NCI-H2081 (cell line): ENCODE measurements at places on chromosomes 6 and 20.
A peak's percentile ranks its signal among the peaks of the same experiment; 100 is the strongest.

GRCh38 chr6:15061908-15062515 lies 183.9 kb upstream of the JARID2 start:
- DNase-seq: no peak

GRCh38 chr20:8254911-8255582 lies 123.0 kb downstream of the PLCB1 start:
- no peak for DNase-seq

GRCh38 chr20:43736588-43737158 lies 9.9 kb upstream of the GTSF1L start:
- no peak for DNase-seq

- no peak for DNase-seq
Measured at GRCh38 chr6:56520218-56520617, 122.5 kb downstream of the DST start.

- peak; percentile 78 for DNase-seq
Measured at GRCh38 chr20:12570371-12570770, 438.4 kb upstream of the SPTLC3 start.

- DNase-seq: no peak
Measured at GRCh38 chr6:170597278-170597677, 12.8 kb upstream of the PDCD2 start.

DNA sequence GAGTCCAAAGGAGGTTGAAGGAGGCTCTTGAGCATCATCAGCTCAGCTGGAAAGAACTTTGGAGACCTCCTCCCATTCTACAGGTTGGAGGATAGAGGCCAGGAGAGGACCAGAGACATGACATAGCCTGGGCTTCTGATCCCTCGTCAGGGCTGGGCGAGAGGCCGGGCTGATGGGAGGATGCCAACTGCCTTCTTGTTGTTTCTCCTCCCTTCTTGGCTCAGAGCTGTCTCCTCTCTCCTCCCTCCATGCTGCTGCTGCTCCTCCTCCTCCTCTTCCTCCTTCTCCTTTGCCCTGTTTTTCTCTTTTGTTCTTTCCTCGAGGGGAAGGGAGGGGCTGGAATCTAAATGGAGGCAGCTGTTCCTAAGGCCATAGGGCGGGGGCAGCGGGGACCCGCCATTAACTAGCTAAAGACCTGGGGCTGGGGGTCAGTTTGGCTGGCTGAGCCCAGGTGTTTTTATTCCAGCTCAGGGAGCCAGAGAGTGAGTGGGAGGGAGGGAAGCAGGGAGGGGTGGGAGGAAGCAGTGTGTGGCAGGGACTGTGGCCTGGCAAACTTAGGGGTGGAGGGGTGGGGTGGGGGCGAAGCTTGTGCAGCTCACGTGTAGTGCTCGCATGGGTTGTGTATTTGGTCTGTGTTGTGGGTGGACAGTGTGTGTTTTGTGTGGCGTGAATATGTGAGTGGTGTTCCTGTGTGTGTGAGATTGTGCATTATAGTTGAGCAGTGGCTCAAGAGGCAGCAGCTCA lies 84.8 kb downstream of the CD40 start:
- peak; percentile 26 for DNase-seq

DNA sequence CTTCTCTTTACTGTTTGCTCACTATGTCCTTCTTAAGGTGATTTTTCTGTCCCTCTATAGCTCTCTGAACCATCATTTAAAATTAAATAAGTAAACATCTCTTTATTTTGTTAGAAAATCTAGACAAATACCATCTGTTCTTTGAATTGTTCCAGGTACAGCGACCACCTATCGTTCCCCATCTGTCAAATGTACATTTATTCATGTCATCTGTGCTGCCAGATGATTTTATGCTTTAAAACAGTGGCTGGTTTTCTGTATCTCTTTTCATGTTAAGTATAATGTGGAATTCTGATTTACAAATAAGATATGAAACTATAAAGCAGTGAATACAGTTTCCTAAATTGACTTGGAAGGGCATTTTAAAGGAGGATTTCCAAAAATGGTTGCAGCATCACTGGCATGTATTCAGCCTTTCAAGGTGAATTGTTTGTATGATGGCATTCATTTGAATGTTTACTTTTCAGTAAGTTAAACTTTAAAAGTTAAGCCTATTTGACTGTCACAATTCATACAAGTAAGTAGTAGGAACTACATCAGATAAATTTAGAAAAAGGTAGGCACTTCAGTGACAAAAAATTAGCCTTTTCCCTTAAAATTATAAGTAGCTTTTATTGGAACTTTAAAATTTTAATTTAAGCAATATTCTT lies 92.6 kb upstream of the CLVS2 start:
- no peak for DNase-seq

DNA sequence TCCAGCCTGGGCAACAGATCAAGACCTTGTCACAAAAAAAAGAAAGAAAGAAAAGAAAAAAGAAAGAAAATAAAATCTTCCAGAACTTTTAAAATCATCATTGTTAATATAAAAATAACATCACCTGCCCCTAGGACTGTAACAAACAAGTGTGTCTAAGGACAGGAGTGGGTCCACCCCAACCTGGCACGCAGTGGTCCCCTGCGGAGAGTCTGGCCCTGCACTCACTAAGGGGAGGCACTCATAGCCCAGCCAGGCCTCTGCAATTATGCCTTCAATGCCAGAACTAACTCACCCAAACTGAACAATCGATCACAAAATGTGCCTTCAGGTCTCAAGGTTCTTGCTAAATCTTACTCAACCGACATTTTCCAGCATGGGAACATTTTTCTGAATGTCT lies 4.8 kb downstream of the GMEB2 start:
- no peak for DNase-seq
